ENCODE measurements at places on chromosomes 16 and 17.

GRCh38 chr17:79341222-79341780 is 266.7 kb downstream of the ENGASE start:
- DNase-seq = no peak

- DNase-seq = peak; percentile 80
Observed at GRCh38 chr16:391885-392335, 5.1 kb upstream of the NME4 start.

- no peak for DNase-seq
Observed at GRCh38 chr17:37702598-37702997, 42.3 kb downstream of the HNF1B start.

- no peak for DNase-seq
Observed at GRCh38 chr17:61872099-61872498, 8.8 kb upstream of the BRIP1 start.

DNA sequence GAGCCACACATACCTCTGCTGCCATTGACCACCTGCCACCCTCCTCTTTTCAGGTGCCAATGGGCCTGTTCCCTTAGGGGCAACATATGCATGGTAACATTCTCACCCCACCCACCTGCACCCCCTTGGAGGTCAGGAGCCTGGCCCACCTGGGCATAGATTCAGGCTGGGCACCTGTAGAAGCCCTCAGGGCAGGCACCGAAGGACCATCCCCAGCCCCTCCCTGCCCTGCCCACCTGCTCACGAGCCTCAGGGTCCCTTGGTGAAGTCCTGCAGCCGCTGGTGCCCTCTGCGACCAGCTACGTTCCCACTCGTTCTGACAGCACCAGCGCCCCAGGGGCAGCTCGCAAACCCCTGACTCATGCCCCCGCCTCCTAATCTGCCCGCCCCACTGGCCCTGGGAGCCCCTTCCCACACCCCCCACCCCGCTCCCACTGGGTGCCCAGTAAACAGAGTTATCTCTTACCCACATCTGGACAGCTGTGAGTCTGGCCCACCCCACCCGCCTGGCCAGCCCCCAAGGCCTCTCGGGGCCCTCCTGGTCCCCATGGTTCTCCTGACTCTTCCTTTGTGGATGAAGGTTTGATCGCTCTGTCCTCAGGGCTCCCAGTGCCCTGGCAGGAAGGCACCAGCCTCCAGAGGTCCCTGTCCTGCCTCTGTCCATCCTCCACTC is at the start of gene SLC4A1:
TSS of gene SLC4A1 (minus strand) at position 318 of the 673 bp plus-strand sequence. CDS start 5,269 bp downstream, outside the sequence.
- DNase-seq = no peak

DNA sequence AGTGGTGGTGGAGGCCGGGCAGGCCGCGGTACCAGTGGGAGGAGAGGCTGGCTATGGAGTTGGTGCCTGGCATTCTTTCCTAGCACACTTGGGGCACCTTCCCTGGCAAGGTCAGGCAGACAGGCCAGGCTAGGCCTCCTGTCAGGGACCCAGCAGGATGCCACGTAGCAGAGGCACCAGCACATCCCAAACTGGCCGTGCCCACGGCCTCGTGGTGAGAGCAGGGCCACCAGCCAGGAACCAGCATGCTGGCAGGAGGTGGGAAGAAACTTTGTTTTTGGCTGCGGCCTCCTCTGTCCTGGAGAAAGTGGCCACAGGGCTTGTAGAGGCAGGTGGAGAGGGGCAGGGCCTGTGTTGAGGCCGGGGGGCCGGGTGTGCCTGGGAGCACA is 57.6 kb upstream of the CBFA2T3 start:
- no peak for DNase-seq

DNA sequence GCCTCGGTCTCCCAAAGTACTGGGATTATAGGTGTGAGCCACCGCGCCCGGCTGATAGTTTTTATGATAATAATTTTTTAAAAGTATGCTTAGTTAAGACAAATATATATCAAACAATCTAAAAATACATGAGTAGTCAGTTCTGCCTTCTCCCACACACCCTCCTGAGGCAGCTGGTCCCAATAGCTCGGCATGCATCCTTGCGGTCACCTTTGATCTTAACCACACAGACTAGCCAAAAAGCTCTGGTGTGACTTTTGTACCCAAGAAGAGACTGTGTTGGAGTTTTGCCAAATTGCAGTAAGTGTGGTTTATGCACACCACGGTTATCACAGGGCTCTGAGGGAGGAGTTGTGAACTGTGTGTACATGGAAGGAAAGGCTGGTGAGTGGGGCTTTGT is 25.6 kb downstream of the ATP6V0A1 start:
- DNase-seq = no peak

- no peak for DNase-seq
Observed at GRCh38 chr17:1592751-1593629, 30.4 kb upstream of the PITPNA start.

GRCh38 chr16:49496656-49497055 is 123.1 kb downstream of the C16orf78 start:
- no peak for DNase-seq

GRCh38 chr16:19285431-19285830 is at the start of gene CLEC19A:
Gene CLEC19A, plus strand, starts transcription at chr16:19285731. Its CDS starts 121 bp downstream, at chr16:19285852.
- DNase-seq = no peak

DNA sequence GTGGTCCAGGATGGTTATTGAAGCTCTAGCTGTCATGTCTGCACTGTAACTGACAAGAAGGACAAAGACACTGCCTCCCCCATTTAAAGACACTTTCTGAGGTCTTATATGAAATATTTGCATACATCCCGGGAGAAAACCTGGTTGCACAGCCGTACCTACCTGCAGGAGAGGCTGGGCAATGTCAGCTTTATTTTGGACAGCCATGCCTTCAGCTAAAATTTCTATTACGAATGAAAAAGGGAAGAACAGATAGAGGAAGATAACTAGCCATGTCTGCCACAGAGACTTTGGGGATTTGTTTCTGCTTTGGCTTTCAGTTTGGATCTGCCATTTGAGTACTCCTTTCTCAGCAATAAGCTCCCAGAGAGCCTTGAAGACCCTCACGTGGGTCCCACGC is 19.0 kb downstream of the SLC7A6 start:
- DNase-seq = no peak

- DNase-seq = no peak
Observed at GRCh38 chr16:2511996-2512734, 1.6 kb upstream of the ATP6V0C start.

GRCh38 chr17:3660311-3660891 is 8.0 kb downstream of the TAX1BP3 start:
- DNase-seq = no peak

GRCh38 chr17:40872416-40872815 is 5.4 kb upstream of the KRT12 start:
- no peak for DNase-seq

DNA sequence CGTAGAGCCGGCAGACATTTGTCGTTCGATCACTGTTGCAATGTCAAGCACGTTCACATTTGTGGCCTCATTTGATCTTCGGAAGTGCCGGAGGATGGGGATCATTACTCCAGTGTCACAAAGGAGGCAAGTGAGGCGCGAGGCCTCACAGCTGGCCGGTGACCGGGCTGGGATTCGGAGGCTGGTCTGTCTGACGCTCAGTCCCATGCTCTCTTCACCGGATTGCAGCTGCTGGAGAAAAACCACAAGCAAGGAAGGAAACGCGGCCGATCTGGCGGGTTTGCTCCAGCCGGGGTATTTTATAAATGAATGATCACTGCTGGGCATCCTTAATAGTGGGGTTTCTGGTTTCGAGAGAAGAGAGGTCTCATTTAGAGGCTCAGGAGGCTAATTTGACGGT is 127.8 kb downstream of the OR1D5 start:
- no peak for DNase-seq

DNA sequence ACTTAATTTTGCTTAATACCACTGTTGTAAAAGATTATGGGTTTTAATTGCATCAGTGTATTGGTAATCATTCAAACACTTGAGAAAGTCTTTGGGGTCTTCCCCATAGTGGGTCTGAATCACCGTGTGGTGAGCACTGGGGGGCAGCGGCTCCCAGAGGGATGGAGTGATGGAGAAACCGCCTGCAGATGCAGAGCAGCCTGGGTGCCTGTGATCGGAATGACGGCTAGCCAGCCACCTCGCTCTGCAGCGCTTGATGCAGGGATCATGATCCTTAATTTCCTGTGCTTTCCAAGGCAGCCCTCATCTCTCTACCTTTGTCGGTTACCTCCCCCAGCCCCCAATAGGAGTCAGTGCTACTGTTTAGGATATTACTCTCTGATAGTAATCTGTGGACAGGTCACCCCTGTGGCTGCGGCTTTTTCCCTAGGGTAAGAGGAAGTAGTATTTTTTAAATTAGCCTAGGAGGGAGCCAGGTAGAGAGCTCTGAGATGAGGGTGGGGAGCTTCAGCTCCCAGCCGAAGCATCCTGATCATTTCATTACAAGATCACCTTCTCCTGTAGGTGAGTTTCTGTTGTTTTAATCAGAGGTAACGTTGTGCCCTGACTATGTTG is 135.6 kb downstream of the MSI2 start:
- no peak for DNase-seq

- DNase-seq = no peak
Observed at GRCh38 chr16:11224096-11224893, 31.7 kb downstream of the SOCS1 start.

DNA sequence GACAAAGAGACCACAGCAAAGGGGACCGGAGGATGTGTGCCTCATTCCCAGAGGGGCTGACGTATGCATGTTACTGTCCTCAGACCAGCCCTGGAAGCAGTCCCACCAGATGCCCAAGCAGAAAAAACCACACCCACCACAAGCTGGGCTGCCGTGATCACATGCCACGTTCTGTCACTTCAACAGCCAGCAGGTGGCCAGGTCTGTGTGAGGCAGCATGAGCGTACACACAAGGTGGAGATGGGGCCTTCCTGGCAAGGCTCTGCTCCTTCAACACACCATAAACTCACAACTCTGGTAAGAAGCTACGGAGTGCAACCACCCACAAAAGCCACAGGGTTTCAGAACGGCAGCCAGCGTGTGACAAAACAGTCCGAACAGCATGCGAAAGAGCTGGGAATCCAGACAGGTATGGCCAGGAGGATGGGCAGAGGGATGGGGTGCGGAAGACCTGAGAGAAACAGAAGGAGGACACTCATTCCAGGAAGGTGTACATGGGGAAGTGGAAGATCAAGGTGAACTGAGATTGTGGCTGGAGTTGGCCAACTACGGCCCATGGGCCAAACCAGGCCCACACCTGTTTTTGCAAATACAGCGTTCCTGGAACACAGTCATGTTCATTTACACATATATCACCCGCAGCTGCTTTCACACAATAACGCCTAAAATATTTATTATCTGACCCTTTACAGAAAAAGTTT is 27.9 kb downstream of the MBTPS1 start:
- no peak for DNase-seq

- no peak for DNase-seq
Observed at GRCh38 chr17:82874011-82874835, 34.4 kb upstream of the ZNF750 start.

DNA sequence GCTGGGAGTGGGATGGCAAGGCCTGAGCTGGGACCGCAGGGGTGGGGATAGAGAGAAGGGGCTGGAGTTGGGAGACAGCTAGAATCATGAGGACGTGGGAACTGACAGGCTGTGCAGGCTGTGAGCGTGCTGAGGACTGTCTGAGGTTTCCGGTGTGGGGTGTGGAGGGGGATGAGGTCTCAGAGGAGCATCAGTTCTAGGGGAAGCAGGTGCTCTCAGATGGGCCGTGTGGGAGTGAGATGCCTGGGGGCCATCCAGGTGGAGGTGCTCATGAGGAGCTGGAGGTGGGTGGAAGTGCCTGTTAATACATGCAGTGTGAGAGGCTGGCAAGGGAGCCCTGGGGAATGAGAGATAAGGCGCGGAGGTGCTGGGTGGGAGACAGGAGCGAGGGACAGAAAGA is 27.2 kb downstream of the HASPIN start:
- DNase-seq = no peak

- DNase-seq = no peak
Observed at GRCh38 chr17:57679906-57680695, 65.0 kb downstream of the CCDC182 start.

DNA sequence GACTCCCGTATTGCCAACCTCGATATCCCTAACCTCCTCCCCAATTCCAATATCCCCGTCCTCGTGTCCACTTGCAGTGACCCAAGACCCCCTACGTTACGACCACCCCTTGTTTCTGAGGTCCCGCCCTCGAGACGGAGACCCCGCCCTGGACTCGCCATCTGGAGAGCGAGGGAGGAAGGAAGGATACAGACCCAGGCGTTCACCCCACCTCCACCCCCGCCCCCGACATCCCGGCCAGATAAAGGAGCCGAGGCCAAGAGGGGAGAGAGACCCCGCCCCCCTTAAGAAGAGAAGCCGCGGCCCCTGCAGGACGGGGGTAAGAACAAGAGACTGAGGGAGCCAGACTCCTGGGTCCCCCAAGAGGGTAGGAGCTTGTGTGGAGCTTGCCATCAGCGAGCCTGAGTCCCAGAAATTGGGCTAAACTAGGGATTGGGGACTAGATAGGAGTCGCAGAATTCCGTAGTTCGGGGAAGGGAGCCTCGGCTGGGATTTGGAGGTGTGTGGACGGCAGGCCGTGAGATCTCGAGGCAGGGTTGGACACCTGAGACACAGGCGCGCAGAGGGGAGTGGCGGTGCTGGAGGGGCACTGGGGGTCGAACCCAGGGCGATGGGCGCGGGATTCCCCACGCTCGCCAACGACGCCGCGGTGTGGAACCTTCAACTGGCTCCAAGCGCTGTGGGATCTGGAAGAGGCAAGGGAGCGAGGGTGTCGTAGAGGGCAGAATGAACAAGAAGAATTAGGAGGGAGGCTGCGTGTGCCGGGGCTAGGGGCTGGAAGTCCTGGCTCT is at the start of gene BCL6B:
TSS of gene BCL6B (plus strand) at position 270 of the 791 bp plus-strand sequence. CDS start 622 bp downstream, outside the sequence.
- no peak for DNase-seq

DNA sequence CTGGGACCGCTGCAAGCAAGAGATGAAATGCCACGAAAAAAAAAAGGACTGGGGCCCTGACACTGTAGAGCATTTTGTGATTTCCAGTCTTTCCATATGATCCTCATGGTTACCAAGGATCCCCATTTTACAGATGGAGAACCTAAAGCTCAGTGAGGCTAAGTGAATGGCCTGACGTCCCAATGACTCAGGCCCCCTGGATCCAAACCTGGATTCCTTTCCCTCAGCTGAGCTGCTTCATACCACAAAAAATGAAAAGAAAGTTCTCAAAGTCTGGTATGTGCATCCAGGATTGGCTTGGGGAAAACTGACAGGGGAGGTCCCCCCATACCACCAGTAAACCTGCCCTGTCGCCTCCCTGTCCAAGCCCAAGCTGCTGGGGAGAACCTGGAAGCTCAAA is 80.5 kb downstream of the TEX14 start:
- no peak for DNase-seq

GRCh38 chr17:61436995-61437704 is 15.1 kb upstream of the TBX4 start:
- no peak for DNase-seq

DNA sequence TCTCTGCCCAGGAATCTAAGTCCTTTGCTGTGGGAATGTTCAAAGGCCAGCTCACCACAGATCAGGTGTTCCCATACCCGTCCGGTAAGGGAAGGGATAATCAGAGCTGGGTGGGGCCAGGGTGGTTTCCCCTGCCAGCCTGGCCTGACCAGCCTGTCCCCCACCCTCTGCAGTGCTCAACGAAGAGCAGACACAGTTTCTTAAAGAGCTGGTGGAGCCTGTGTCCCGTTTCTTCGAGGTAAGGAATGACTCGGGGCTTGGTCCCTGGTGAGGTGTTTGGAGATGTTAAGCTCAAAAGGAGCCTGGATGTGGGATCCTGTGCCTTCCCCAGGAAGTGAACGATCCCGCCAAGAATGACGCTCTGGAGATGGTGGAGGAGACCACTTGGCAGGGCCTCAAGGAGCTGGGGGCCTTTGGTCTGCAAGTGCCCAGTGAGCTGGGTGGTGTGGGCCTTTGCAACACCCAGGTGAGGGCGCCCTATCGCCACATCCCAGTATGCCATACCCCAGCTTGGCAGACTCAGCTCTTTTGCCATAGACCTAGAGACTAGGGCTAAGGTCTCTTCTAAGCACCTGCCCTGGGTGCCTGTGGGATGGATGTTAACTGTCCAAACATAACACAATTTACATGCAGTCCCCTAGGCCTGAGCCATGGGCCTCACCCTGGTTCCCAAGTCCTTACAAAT is 997 bp downstream of the ACADVL start:
- DNase-seq = no peak
